PC-9 (cell line): ENCODE measurements at places on chromosomes 6 and 20.

DNA sequence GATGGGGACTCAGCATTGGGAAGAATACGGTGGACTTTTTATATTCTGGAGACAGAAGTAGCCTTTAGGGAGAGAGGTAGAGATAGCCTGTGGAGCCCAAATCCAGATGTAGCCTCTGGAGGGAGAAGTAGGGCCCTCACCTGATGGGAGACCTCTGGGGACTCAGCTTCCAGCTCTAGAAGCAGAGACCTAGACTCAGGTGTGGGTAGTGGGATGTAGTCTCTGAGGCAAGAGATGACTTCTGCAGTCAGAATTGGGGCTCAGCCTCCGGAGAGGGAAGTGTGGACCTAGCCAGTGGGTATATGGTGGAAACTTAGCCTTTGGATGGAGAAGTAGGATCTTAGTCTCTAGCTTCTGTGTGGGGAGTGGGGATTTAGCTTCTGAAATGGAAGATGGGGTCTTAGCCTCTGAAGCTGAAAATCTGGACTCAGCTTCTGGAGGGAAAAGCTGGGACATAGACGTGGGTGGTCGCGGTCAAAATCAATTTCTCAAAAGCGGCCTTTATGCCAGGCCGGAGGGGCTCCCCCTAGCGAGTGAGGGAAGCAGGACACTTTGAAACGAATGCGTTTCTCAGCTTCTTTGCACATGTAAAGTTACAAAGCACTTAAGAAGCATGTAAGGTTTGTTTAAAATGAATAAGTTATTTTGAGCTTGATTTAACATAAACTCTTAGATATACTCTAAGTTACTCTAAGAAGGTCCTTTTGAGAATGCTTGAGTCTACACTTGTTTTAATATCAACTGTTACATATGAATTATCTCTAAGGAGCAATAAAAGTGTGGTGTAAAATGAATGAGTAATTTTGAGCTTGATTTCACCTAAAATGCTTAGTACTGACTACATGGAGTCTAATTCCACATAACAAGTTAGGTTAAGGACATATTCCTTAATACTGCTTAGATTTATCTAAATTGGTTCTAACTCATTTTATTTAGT lies 12.9 kb upstream of the ZNF343 start:
- no peak for DNase-seq
- no peaks in the 10 kb centered on the region for H3K27me3 ChIP-seq
- H3K4me3 ChIP-seq, result no peak overlapping the region
- no peak overlapping the region for H3K27ac ChIP-seq

- H3K4me3 ChIP-seq, result peak overlapping the region; percentile 11; the same call in 1 of the 2 replicates
- peaks cover 21% of the 10 kb centered on the region for H3K4me1 ChIP-seq
- peak overlapping the region; percentile 42 for H3K27ac ChIP-seq
- DNase-seq, result peak; percentile 95
- H3K36me3 ChIP-seq, result no peaks in the 10 kb centered on the region
Measured at GRCh38 chr6:118387921-118388701, 160.0 kb upstream of the PLN start.

GRCh38 chr6:31614684-31615578 lies at the start of gene AIF1:
AIF1 (plus strand) TSS chr6:31615234; CDS start chr6:31615330, 96 bp downstream.
- no peaks in the 10 kb centered on the region for H3K27me3 ChIP-seq
- H3K4me1 ChIP-seq, result peaks cover 10% of the 10 kb centered on the region; the same call in 1 of the 2 replicates
- H3K4me3 ChIP-seq, result no peak within 1 kb of the TSS
- no peaks in the 10 kb centered on the region for H3K36me3 ChIP-seq

GRCh38 chr6:43240950-43241349 lies 2.3 kb upstream of the TTBK1 start:
- H3K27me3 ChIP-seq, result peaks cover 61% of the 10 kb centered on the region
- H3K4me3 ChIP-seq, result no peak overlapping the region
- no peaks in the 10 kb centered on the region for H3K4me1 ChIP-seq
- DNase-seq, result no peak
- no peaks in the 10 kb centered on the region for H3K36me3 ChIP-seq

DNA sequence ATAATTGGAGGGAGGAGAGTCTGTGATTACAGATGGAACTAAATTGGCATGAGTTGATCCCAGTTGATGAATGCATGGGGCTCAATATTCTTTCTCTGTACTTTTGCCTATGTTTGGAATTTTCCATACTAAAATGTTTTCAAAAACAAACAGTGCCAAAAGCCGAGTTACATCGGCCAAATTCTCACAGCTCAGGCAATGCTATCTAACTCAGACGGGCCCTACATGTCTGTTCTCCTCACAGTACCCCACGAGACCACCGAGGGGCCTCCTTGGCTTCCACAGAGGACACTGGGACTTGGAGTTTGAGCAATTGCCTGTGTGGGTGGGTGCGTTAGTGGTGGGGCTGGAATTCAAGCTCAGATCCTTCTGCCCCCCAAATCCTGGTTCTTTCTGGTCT lies 413.2 kb downstream of the CDH26 start:
- no peaks in the 10 kb centered on the region for H3K36me3 ChIP-seq
- no peak for DNase-seq
- H3K27ac ChIP-seq, result no peak overlapping the region
- no peak overlapping the region for H3K4me3 ChIP-seq
